Activated T-cell treated with anti-CD3 and anti-CD28 coated beads, Interleukin-2, amount 50 U/mL, for 72 hours (primary cell): ENCODE measurements at places on chromosomes 1 and 21. TPM values are rescaled to one million over a fixed set of nuclear protein-coding genes. Genes with fewer than 3 reads are reported as not detected.

DNA sequence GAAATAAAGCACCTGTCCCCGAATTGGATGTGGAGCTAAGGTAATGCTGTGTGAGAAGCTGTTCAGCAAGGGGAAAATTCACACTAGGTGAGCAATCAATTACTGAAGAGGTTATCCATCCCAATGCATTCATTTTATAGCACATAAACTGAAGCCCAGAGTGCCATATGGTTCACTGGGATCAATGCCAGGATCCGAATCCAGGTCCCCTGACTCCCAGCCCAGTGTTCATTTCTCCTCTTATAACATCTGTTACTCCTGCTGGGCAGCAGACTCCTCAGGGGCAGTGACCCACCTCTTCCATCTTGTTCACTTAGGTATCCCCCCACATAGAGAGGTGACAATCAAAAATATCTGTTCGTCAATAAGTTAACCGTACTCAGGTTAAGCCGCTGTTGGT lies 13.2 kb upstream of the SEC16B start:
- DNase-seq, result no peak

- no peak for DNase-seq
Measured at GRCh38 chr1:17316704-17317103, 8.7 kb downstream of the PADI4 start.

Gene CFHR1
- not detected for total RNA-seq

Gene SPATA46
- not detected for total RNA-seq
